ENCODE measurements at places on chromosomes 13 and 19. TPM values are rescaled to one million over a fixed set of nuclear protein-coding genes. Genes with fewer than 3 reads are reported as not detected.
A peak's percentile ranks its signal among the peaks of the same experiment; 100 is the strongest.

DNA sequence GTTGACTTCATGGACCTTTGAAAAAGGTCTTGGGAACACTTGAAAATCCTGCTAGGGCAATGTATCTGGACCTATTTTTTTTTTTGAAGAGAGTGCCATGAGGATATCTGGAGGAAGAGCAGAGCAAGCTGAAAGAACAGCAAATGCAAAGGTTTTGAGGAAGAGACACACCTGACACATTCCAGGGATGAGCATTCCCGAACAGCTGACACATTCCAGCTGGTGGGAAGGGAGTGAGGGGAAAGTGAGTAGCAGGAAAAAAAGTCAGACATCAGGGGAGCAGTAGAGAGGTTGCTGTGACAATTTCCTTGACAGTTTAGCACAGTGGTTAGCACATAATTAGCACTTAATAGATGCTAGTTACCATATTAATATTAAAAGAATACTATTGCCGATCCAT, 14.7 kb downstream of the DGKH start:
- no peaks in the 10 kb centered on the region for H3K36me3 ChIP-seq
- no peaks in the 10 kb centered on the region for H3K27me3 ChIP-seq
- H3K4me1 ChIP-seq, result no peaks in the 10 kb centered on the region
- no peak for DNase-seq
- no peak overlapping the region for H3K27ac ChIP-seq

- H3K27ac ChIP-seq, result no peak overlapping the region
- H3K4me1 ChIP-seq, result no peaks in the 10 kb centered on the region
- H3K27me3 ChIP-seq, result no peaks in the 10 kb centered on the region
- DNase-seq, result no peak
- no peaks in the 10 kb centered on the region for H3K36me3 ChIP-seq
- H3K4me3 ChIP-seq, result no peak overlapping the region
Observed at GRCh38 chr13:77339408-77339807, 12.5 kb upstream of the MYCBP2 start.

GRCh38 chr19:12272980-12273901, 21.4 kb downstream of the ZNF44 start:
- no peak for DNase-seq
- no peak overlapping the region for H3K27ac ChIP-seq
- H3K27me3 ChIP-seq, result no peaks in the 10 kb centered on the region
- peaks cover 16% of the 10 kb centered on the region for H3K36me3 ChIP-seq
- no peaks in the 10 kb centered on the region for H3K4me1 ChIP-seq

GRCh38 chr13:21884299-21884909, 213.5 kb downstream of the FGF9 start:
- no peak overlapping the region for H3K27ac ChIP-seq
- H3K4me1 ChIP-seq, result no peaks in the 10 kb centered on the region
- no peak overlapping the region for H3K4me3 ChIP-seq
- H3K36me3 ChIP-seq, result no peaks in the 10 kb centered on the region
- DNase-seq, result no peak

DNA sequence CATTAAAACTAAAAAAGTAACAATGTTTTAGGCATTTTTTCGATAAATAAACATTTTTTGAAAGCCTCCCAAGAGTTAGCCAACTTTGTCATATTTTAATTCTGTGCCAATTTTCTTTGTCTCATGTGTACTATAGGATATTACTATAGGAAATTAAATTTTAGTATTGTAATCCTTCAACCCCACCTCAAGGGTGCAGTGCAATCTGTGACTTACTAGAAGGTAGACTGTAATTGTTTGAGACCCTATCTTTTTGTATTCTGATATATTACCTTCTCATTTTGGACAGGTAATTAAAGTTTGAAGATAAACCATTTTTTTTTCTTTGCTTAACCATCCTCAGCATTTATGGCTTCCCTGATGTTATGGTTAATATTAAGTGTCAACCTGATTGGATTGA, 457.8 kb downstream of the PCDH20 start:
- no peak overlapping the region for H3K27ac ChIP-seq
- H3K4me3 ChIP-seq, result no peak overlapping the region
- H3K4me1 ChIP-seq, result no peaks in the 10 kb centered on the region
- no peaks in the 10 kb centered on the region for H3K27me3 ChIP-seq
- no peaks in the 10 kb centered on the region for H3K36me3 ChIP-seq

DNA sequence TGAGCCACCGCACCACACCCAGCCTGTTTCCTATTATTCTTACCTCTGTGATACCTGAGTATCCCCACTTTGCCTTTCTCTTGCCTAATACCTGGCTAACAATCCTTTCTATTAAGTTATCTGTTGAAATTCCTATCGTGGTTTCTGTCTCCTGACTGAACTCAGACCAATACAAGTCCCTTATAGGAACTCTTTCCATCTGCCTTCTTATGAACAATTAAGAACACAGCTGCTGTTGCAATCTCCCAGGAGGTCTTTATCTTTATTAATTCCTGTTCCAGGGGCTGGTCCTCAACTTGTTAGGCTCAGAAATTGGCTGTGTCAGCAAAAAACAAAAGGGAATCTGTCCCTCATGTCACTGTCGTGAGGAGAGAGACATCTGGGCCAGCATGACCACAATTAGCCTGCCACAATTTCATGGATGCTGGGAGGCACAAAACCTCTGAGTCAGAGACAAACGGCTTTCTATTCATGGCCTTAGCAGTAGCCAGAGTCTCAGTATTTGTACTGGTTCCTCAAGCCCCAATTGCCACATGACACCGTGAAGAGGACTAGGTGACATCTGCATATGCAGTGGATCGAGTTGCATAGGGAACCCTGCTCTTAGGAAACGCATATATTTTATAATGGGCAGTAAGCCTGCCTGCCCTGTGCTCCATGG, 58.2 kb downstream of the NUFIP1 start:
- DNase-seq, result no peak
- H3K4me3 ChIP-seq, result no peak overlapping the region
- no peaks in the 10 kb centered on the region for H3K27me3 ChIP-seq

- no peak within 1 kb of the TSS for H3K27ac ChIP-seq
- H3K36me3 ChIP-seq, result no peaks in the 10 kb centered on the region
- peaks cover 42% of the 10 kb centered on the region for H3K27me3 ChIP-seq
- peak within 1 kb of the TSS; percentile 44 for H3K4me3 ChIP-seq
- peak; percentile 33 for DNase-seq
- H3K4me1 ChIP-seq, result peaks cover 8% of the 10 kb centered on the region
Observed at GRCh38 chr19:33064792-33065550, at the start of gene RHPN2. RHPN2 (minus strand) TSS chr19:33064888; CDS start chr19:33064852, 36 bp downstream.

DNA sequence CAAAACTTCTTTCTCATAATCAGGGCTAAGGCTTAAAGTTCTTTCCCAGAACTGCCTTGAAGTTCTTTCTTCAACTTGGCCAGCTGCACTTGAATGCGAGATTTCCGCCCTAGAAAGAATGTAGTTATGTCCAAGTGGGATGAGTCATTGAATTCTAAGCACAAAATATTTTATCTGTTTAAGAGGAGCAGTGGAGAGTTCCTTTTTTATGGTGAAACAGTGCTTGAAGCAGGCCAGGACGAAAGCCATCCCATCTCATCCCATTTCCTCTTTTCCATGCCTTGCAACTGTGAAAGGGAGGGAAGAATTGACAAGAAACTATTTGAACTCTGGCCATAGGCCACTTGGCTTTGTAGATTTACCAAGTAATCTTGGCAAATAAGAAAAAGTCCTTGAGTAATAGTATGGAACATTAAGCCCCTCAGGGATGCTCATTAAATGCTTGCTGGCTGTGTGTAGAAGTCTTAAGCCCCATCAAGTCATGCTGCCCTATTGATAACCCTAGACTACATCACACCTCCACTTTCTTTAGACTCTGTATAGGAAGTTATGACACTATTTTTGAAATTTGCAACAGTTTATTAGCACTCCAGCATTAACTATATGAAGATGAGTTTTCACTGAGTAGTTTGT, 174.5 kb downstream of the KCTD12 start:
- H3K4me1 ChIP-seq, result peaks cover 27% of the 10 kb centered on the region
- no peak overlapping the region for H3K27ac ChIP-seq
- no peaks in the 10 kb centered on the region for H3K27me3 ChIP-seq
- no peak overlapping the region for H3K4me3 ChIP-seq

DNA sequence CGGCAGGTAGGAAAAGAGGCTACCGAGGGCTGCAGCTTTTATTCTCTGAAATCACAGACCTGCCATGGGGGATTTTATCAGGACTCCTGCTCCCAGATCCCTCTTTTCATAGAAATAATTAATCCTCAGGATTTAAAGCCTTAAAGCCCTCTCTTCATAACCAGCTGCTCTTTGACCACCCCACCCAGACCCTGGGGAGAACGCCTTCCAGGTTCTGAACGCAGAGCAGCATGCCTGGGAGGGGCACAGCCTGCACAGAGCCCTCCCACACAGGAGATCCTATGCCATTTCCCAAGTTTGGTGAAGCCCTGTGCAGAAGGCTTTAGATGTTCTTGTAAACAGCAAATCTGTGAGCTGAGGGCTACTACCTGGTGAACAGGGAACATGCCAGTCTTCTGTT, 91.1 kb downstream of the STOML3 start:
- no peak overlapping the region for H3K27ac ChIP-seq
- no peak for DNase-seq
- no peaks in the 10 kb centered on the region for H3K36me3 ChIP-seq
- no peaks in the 10 kb centered on the region for H3K27me3 ChIP-seq
- H3K4me3 ChIP-seq, result no peak overlapping the region

GRCh38 chr19:48918801-48919247, 14.7 kb upstream of the DHDH start:
- peaks cover 99% of the 10 kb centered on the region for H3K36me3 ChIP-seq
- no peaks in the 10 kb centered on the region for H3K27me3 ChIP-seq
- no peak overlapping the region for H3K4me3 ChIP-seq
- H3K27ac ChIP-seq, result no peak overlapping the region
- H3K4me1 ChIP-seq, result no peaks in the 10 kb centered on the region

DNA sequence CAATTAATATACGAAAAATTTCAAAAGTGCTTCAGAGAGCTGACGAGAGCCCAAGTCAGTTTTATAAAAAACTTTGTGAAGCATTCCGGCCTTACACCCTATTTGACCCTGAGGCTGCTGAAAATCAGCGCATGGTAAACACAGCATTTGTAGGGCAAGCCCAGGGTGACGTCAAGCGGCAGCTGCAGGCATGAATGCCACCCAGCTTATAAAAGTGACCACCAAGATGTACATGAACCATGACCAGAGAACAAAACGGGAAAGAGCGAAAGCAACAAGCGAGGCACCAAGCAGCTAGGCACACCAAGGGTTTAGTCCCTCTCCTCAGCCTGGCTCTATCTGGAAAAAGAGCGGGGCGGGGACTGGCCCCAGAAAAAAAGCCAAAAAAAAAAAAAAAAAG, 6.0 kb downstream of the SIGLEC11 start:
- H3K4me1 ChIP-seq, result no peaks in the 10 kb centered on the region
- H3K27ac ChIP-seq, result no peak overlapping the region
- H3K4me3 ChIP-seq, result no peak overlapping the region
- peaks cover 9% of the 10 kb centered on the region for H3K27me3 ChIP-seq
- DNase-seq, result no peak

DNA sequence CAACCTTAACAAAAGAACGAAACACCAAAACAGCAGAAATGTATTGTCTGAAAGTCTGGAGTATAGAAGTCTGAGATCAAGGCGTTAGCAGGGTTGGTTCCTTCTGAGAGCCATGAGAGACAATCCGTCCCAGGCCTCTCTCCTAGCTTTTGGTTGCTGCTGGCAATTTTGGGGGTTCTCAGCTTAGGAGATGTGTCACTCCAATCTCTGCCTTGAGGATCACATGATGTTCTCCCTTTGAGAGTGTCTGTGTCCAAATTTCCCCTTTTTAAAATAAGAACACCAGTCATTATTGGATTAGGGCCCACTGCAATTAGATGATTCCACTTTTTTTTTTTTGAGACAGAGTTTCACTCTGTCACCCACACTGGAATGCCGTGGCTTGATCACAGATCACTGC, 10.1 kb downstream of the KCNN1 start:
- H3K27me3 ChIP-seq, result peaks cover 22% of the 10 kb centered on the region
- DNase-seq, result no peak
- no peak overlapping the region for H3K4me3 ChIP-seq

DNA sequence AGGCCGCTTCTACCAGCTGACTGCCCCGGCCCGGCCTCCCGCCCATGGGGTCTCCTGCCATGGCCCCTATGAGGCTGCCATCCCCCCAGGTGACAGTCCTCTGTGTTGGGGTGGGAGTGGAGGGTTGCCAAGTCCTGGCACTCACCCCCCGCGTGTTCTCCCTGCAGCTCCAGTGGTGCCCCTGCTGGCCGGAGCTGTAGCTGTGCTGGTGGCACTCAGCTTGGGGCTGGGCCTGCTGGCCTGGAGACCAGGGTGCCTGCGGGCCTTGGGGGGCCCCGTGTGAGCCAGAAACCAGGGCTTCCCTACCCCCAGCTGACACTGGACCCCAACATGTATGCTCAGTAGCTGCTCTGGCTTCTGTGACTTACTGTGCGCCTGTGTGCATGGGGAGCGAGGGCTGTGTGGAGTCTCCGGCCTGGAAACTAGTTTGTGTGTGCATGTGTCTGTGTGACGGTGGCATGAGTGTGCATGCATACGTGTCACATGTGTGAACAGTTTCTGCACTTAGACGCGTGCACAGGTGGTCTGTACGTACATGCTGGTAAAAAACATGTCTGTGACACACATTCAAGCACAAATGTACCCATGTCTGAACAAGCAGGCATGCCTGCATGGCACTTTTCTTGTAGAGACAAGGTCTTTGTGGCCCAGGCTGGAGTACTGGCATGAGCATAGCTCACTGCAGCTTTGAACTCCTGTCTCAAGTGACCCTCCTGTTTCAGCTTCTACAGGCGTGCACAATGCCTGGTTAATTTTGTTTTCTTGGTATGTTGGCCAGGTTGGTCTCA, 4.9 kb downstream of the ACP4 start:
- H3K27ac ChIP-seq, result no peak overlapping the region
- no peak for DNase-seq
- no peaks in the 10 kb centered on the region for H3K27me3 ChIP-seq
- no peak overlapping the region for H3K4me3 ChIP-seq
- H3K36me3 ChIP-seq, result peaks cover 25% of the 10 kb centered on the region

DNA sequence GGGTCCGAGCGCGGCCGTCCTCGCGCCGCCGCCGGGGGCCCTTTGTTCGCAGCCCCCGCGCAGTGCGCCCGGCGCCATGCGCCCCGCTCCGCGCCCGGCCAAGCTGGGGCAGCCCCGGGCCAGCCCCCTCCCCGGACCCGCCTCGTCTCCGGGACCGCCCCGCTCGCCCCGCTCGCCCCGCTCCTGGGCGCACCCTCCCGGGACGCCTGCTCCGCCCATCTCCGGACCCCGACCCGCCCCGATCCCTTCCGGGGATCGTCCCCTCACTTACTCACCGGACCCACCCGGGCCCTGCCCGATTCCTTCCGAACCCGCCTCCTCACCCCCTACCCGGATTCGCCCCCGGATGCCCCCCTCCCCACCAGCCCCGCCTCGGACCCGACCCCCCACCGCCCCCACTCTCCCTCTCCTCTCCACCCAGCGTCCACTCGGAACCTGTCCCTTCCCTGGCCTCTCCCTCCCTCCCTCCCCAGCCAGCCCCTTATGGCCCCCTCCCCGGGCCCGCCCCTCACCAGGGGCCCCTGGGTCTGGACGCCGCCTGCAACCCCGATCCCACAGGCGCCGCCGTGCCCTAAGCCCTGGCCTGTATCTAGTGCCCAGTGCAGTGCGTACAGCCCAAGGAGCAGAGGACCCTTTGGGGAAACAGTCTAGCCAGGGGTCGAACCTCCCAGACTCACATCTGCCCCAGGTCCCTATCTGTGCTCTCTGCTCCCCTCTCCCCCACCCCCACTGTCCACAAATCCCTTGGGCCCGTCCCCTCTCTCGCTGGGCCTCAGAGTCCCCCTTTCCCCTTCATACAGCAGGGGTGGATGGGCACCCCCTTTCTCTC, at the start of gene CPAMD8:
Gene CPAMD8, minus strand, starts transcription at position 105 of the 829 bp plus-strand sequence. CDS start 168 bp downstream, outside the sequence.
- no peaks in the 10 kb centered on the region for H3K36me3 ChIP-seq
- peaks cover 2% of the 10 kb centered on the region for H3K4me1 ChIP-seq
- peak within 1 kb of the TSS; percentile 52 for H3K4me3 ChIP-seq
- no peaks in the 10 kb centered on the region for H3K27me3 ChIP-seq

The FGF9 gene
- 9.9 TPM for total RNA-seq

The GFY gene
- not detected for total RNA-seq

The SBSN gene
- total RNA-seq, result not detected

The ADGRE3 gene
- 0.44 TPM for total RNA-seq

The MTUS2 gene
- 58.7 TPM for total RNA-seq

Data from heart right ventricle (tissue), 16 donors.